Effector memory CD4-positive, alpha-beta T cell (primary cell): ENCODE measurements at places on chromosomes 7 and 10.

DNA sequence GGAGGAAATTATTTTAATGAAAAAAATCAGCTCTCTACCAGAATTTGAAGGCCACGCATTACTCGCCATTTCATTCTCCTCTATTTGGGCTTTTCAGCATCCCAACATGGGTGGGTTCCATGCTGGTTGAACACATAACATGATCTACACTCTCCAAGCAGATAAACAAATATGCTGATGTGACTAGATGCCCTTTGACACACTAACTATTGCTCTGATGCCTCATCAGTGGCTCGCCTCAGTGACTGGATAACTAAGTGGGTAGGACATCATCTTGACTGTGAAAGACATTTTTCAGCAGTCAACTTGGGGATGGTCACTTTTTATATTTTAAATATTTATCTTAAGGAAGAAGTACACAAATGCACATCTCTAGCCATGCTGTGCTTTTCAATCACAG, 113.9 kb upstream of the LAMB4 start:
- no peak overlapping the region for H3K4me3 ChIP-seq
- no peak overlapping the region for H3K27ac ChIP-seq
- no peaks in the 10 kb centered on the region for H3K36me3 ChIP-seq
- no peak for DNase-seq
- no peaks in the 10 kb centered on the region for H3K4me1 ChIP-seq
- H3K27me3 ChIP-seq = no peaks in the 10 kb centered on the region

- DNase-seq = no peak
- no peaks in the 10 kb centered on the region for H3K36me3 ChIP-seq
- H3K27ac ChIP-seq = no peak overlapping the region
- no peaks in the 10 kb centered on the region for H3K27me3 ChIP-seq
- H3K4me3 ChIP-seq = no peak overlapping the region
- H3K4me1 ChIP-seq = no peaks in the 10 kb centered on the region
These were observed 32.4 kb upstream of the COL1A2 start for GRCh38 chr7:94362276-94362675.

- no peaks in the 10 kb centered on the region for H3K27me3 ChIP-seq
- DNase-seq = no peak
- H3K4me1 ChIP-seq = no peaks in the 10 kb centered on the region
- no peak overlapping the region for H3K27ac ChIP-seq
These were observed 291.2 kb downstream of the HGF start for GRCh38 chr7:81478664-81479063.

GRCh38 chr7:81715984-81716588, 53.8 kb downstream of the HGF start:
- H3K4me1 ChIP-seq = no peaks in the 10 kb centered on the region
- no peaks in the 10 kb centered on the region for H3K36me3 ChIP-seq
- no peaks in the 10 kb centered on the region for H3K27me3 ChIP-seq

- no peaks in the 10 kb centered on the region for H3K4me1 ChIP-seq
- H3K27me3 ChIP-seq = no peaks in the 10 kb centered on the region
- H3K36me3 ChIP-seq = no peaks in the 10 kb centered on the region
- no peak overlapping the region for H3K4me3 ChIP-seq
These were observed 80.5 kb downstream of the ELFN1 start for GRCh38 chr7:1750541-1751021.

DNA sequence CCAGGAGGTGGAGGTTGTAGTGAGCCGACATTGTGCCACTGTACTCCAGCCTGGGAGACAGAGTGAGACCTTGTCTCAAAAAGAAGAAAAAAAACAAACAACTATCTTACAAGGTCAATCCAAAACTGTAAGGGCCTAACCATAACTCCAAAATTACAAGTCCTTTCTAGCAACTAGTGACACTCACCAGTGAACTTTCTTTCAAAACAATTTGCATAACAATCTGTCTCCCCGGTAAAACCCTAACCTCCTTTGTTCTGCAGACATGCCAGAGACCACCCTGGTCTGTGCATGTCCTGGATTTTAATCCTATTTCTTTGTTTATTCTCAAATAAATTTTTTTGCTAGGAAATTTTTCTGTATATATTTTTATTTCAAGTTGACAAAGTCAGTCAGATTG, 68.1 kb downstream of the EXOC6 start:
- no peak for DNase-seq
- no peaks in the 10 kb centered on the region for H3K4me1 ChIP-seq
- H3K36me3 ChIP-seq = no peaks in the 10 kb centered on the region
- no peak overlapping the region for H3K4me3 ChIP-seq
- H3K27me3 ChIP-seq = no peaks in the 10 kb centered on the region

GRCh38 chr7:77800730-77801129, 2.2 kb downstream of the PHTF2 start:
- no peaks in the 10 kb centered on the region for H3K27me3 ChIP-seq
- H3K27ac ChIP-seq = peak overlapping the region; percentile 76
- H3K36me3 ChIP-seq = no peaks in the 10 kb centered on the region
- DNase-seq = no peak

GRCh38 chr10:80416479-80417098, 8.2 kb downstream of the PRXL2A start:
- H3K36me3 ChIP-seq = no peaks in the 10 kb centered on the region
- H3K4me3 ChIP-seq = no peak overlapping the region
- H3K27me3 ChIP-seq = no peaks in the 10 kb centered on the region
- no peak for DNase-seq
- H3K4me1 ChIP-seq = no peaks in the 10 kb centered on the region

- no peaks in the 10 kb centered on the region for H3K36me3 ChIP-seq
- no peak for DNase-seq
- H3K27ac ChIP-seq = no peak overlapping the region
- no peaks in the 10 kb centered on the region for H3K4me1 ChIP-seq
These were observed 374.8 kb downstream of the INHBA start for GRCh38 chr7:41328131-41328530.

DNA sequence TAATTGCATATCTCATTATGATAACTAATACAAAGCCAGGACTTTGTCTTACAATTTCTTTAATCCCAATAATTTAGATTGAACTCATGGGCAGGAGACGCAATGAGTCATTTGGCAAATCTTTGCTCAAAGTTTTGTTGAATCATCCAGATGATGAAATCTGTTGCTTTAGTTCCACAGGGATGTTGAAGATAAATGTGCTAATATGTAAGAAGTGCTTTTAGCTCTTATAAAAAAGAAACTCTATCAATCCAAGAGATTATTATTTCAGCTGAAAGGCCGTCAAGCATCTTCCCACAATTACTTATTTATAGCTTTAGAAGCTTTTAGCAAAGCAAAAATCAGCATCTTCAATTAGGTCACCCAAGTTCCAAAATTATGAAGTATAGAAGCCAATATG, 36.8 kb upstream of the ANK3 start:
- no peaks in the 10 kb centered on the region for H3K36me3 ChIP-seq
- DNase-seq = no peak
- H3K27ac ChIP-seq = no peak overlapping the region
- no peaks in the 10 kb centered on the region for H3K27me3 ChIP-seq
- no peak overlapping the region for H3K4me3 ChIP-seq

- H3K4me1 ChIP-seq = no peaks in the 10 kb centered on the region
- no peak overlapping the region for H3K4me3 ChIP-seq
- H3K27ac ChIP-seq = no peak overlapping the region
These were observed 114.6 kb downstream of the DNAJC1 start for GRCh38 chr10:21888959-21889358.

DNA sequence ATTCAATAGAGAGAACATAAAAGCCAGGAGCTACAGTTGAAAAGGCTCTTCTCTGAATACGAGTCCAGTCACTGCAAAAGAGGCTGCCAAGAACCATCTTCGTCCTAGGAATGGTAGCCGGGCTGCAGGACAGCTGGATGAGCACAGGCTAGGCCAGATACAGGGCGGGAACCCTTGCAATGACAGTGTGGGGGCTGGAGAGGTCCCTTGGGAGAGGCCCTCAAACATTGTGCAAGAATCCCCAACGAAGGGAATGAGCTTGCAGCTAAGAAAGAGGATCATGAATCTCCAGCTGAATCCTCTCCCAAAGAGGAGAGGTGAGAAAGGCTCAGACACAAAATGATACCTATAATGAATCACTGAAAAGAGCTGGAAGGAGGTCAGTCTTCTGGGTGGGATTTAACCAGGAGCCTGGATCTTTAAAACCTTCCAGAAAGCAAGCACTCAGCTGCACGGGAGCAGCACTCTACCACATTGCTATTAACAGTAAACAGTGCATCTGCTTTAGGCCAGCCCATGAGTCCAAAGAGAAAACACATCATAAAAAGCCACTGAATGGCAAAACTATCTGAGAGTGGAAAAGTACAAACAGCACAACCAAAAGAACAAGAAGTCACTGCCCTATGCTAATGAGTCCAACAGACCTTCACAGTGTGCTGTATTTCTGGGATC, 287.9 kb downstream of the TNS3 start:
- no peak for DNase-seq
- H3K4me1 ChIP-seq = no peaks in the 10 kb centered on the region
- no peaks in the 10 kb centered on the region for H3K27me3 ChIP-seq
- H3K36me3 ChIP-seq = no peaks in the 10 kb centered on the region
- no peak overlapping the region for H3K27ac ChIP-seq
- no peak overlapping the region for H3K4me3 ChIP-seq

DNA sequence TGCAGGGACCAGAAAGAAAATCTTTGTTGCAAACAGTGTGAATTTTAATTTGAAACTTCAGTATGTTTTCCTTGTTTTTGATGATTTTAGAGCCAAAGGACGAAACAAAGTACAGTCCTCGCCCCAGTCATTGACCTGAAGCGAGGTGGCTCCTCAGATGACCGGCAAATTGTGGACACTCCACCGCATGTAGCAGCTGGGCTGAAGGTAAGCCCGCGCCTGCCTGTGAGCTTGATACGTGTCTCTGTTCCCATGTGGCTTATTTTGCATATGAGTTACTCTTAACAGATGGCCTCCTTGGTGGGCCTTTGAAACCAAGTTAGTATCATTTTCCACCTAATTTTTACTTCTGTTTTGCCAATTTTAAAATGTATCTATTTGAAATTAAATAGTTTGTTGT, 12.3 kb downstream of the RBM17 start:
- no peak overlapping the region for H3K4me3 ChIP-seq
- no peak for DNase-seq
- H3K27ac ChIP-seq = no peak overlapping the region
- H3K36me3 ChIP-seq = peaks cover 52% of the 10 kb centered on the region
- H3K4me1 ChIP-seq = no peaks in the 10 kb centered on the region

GRCh38 chr10:109403551-109403950, 519.8 kb downstream of the XPNPEP1 start:
- H3K36me3 ChIP-seq = no peaks in the 10 kb centered on the region
- no peak overlapping the region for H3K4me3 ChIP-seq
- H3K4me1 ChIP-seq = no peaks in the 10 kb centered on the region
- no peak overlapping the region for H3K27ac ChIP-seq

DNA sequence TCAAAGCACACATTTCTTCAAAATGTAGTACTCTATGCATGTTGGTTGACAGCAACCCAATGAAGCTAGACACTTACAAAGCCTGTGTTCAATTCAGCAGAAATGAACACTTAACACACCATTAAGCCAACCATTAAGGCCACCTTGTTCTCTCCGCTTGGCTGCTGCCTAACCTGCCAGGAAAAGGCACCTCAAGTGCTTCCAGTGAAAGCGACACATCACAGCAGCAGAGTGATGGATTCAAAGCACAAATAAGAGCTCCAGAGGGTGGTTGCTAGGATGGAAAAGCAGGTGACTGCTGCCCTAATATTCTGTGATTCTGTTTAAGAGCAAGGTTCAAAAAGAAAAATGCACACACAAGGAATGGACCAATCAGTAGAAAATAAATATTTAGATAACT, 81.5 kb upstream of the GNAI1 start:
- H3K27ac ChIP-seq = no peak overlapping the region
- no peaks in the 10 kb centered on the region for H3K27me3 ChIP-seq
- no peak overlapping the region for H3K4me3 ChIP-seq
- DNase-seq = no peak
- no peaks in the 10 kb centered on the region for H3K4me1 ChIP-seq

- H3K4me3 ChIP-seq = peak within 1 kb of the TSS; percentile 91
- DNase-seq = peak; percentile 84
- no peaks in the 10 kb centered on the region for H3K36me3 ChIP-seq
- H3K27ac ChIP-seq = peak within 1 kb of the TSS; percentile 75
These were observed at the start of gene PDZD8 for GRCh38 chr10:117375360-117376178. Gene PDZD8 (minus strand): TSS chr10:117375440. CDS start chr10:117375227, 213 bp downstream.

DNA sequence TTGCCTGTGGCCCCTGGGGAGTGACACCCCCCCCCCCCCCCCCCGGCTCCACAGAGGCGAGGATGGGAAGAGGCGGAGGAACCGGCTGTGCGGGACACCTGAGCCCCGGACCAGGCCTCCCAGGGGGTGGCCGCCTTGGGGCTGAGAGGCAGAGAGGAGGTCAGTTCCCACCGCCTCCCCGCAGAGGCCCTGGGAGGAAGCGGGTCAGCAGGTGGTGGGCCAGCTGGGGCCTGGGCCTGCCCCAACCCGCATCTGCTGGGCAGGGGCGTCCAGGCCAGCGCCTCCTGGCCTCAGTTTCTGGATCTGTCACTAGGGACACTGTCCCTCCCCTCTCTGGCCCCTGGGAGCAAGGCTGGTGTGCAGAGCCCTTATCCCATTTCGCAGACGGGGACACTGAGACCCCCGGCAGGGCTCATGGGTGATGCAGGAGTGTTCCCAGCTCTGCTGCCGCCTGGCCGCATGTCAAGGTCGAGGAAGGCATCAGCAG, 14.6 kb upstream of the LFNG start:
- H3K36me3 ChIP-seq = no peaks in the 10 kb centered on the region
- H3K4me3 ChIP-seq = no peak overlapping the region
- DNase-seq = no peak
- H3K4me1 ChIP-seq = peaks cover 27% of the 10 kb centered on the region

DNA sequence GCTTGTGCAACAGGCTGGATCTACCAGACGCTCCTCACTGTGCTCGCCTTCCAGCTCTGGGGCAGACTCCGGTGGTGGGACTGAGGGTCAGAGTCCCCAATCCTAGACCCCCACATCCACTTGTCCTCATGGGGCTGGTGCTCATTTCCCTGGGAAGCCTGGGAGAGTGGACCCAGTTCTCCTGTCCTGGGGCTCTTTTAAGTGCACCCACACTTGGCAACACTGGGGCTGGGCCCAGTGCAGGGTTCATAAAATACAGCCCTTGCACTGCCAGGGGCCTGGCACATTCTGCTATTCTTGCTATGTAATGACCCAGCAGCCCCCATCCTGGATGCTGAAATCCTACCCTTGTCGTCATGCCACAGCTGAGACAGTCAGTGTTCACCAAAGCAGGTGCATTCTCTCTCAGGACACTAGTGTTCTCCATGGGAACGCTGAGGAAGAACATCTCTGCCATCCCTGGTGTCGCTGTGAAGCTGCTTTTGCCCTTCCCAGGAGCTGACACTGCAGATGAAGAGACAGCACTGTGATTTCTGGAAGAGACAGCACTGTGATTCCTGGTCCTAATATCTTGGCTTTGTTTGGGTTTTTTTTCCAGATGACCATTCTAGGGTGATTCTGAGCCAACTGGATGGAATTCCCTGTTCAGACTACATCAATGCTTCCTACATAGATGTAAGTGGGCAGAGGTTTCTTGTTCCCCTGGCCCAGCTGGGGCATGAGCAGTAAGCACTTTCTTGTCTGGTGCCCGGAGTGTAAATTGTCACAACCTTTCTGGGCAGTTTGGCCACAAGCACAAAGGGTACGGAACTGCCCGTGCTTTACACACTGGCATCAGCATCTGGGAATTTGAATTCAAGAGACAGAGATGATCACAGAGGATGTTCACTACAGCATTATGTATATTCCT, 65.6 kb downstream of the MKI67 start:
- H3K27me3 ChIP-seq = no peaks in the 10 kb centered on the region
- H3K27ac ChIP-seq = no peak overlapping the region
- peaks cover 37% of the 10 kb centered on the region for H3K4me1 ChIP-seq
- peaks cover 35% of the 10 kb centered on the region for H3K36me3 ChIP-seq
- no peak overlapping the region for H3K4me3 ChIP-seq

- H3K4me1 ChIP-seq = no peaks in the 10 kb centered on the region
- H3K27ac ChIP-seq = no peak overlapping the region
- H3K27me3 ChIP-seq = no peaks in the 10 kb centered on the region
- no peak for DNase-seq
These were observed 2.0 kb upstream of the PLCE1 start for GRCh38 chr10:93991596-93992284.

- H3K27me3 ChIP-seq = no peaks in the 10 kb centered on the region
- H3K4me3 ChIP-seq = no peak overlapping the region
- no peaks in the 10 kb centered on the region for H3K36me3 ChIP-seq
These were observed 181.6 kb downstream of the EVX1 start for GRCh38 chr7:27424231-27424630.
